GM06990 (cell line): ENCODE measurements at places on chromosomes 1 and 21.

DNA sequence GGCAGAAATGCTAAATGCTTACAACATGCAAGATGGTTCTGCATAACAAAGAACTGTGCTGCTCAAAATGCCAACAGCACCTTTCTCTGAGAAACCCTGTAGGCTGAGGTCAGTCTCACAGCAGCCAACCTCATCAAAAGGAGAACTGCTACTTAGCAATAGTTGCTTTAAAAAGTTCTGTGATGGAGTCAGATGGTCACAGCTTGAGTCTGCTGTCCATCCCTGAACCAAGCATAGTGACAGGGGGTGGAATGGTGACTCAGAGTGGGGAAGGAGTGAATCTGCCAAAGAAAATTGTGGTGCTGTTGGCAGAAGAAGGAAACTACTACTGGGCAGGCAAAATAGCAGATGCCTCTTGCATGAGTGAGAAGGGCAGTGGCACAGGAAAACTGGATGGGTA, 106.0 kb upstream of the FAM78B start:
- DNase-seq, result no peak

GRCh38 chr1:228463009-228463558, 24.1 kb upstream of the RNF187 start:
- no peak for DNase-seq

- no peak for DNase-seq
Measured at GRCh38 chr21:32147041-32147440, 131.8 kb downstream of the MIS18A start.

DNA sequence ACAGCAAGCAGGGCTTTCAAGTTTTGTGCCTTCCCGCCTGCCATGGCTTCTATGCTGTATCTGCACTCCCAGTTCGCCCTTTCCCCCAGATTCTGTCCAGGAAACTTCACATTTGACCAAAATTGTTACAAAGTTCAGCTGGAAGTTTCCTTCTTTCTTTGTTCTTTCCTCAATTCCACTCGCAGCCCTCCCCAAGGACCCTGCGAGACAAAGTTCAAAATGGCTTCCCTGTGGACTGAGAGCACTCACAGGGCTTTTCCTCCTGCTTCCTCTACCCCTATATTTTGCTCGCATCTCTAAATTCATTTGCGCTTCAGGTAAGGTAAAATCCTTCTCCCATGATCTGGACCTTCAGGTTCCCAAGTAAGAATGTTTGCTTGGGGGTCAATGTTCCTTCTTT, 1348.4 kb upstream of the B3GALT2 start:
- DNase-seq, result no peak

DNA sequence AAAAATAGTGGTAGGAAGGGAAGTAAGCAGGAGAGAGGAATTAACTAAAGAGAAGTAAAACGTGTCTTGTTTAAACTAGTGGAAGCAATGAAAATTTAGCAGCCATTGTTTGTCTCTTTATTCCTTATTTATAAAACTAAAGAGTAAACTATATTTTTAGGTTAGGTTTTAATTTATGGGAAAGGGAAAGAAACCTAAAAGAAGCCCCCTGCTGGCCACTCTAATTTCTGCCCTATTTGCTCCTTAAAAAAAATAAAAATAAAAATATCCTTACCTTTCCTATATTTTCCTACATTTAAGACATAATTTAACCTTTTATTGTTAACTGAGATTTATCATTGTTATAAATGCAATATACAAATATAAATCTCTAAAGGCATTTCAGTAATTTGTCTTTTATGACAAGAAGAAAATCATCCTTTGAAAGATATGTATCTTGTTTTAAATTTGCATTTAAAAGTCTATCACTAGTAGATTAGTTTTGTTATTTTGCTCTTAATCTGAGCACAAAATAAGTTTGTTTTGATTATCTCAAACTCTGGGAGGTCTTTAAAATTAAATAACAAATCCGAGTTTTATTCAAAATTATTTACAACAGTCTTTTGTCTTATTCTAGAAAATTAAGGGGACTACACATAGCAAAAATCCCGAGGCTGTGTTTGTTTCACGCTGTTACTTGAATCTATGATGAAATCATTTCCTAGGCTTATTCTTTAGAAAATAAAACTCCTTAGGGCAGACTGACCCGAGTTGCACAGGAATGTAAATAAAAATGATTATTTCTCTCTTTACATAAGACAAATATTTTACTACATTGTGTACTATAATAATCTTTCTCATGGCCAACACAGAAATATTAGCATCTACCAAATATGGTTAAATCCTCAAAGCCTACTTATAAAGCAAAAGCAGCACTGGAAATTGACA, 201.7 kb downstream of the NRIP1 start:
- no peak for DNase-seq

DNA sequence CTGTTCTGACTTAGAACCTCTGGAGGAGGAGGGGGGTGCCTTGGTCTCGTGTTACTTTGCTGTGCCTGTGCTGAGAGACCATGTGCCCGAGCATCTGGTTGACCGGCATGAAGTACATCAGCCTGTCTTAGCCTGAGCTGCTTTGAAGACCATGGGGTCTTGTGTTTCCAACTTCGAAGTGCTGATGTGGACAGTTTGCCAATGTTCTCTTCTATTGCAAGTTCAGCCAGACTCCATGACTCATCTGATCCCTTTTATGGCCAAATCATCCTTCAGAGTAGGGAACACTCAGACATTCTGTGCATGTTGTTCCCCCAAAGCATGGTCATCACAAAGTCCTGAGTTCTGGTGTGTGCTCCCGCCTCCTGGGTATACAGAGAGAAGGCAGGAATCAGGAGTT, 6.0 kb upstream of the PLA2G2C start:
- DNase-seq, result no peak

DNA sequence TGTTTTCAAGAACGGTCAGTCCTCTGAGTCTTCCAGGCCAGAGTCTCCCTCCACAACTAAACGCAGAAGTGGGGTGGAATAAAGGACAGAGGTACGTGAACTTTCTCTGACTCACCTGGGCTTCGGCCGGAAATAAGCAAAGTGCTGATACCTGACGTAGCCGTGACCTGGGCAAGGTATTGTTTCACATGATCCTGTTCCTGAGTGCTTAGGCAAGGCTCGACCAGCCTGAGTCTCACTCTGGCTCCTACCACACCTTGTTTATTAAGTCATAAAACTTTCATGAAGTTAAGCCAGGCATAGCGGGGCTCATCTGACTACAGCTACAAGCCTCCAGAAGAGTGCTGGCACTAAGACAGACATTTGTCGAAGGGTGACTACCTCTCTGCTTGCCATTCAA, 327.5 kb downstream of the SETD4 start:
- no peak for DNase-seq

DNA sequence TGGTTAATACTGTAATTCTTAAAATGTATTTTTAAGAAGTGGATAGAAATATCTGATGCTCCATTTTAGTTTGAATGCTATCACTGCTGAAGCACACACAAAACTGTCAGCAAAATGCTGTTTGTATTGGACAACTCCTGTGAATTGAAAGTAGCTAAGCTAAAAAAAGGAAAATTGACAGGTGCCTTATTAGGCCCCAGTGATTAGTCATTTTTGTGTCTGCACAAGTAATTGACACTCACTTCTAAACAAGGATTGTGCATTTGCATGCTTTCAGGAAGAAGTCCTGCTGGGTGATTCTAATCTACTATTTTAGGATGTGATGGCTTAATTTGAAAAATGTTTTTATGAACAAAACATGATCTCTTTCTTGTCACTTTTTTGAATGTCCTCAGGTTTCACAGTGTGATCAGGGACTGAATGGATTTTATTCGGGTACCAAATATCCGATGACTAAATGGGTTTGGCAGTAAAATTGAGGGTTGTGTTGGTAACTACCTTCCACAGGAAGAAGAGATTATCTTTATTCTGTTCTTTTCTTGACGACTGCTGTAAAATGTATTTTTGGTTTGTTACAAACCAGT, 13.0 kb upstream of the MAP3K7CL start:
- peak; percentile 70 for DNase-seq

DNA sequence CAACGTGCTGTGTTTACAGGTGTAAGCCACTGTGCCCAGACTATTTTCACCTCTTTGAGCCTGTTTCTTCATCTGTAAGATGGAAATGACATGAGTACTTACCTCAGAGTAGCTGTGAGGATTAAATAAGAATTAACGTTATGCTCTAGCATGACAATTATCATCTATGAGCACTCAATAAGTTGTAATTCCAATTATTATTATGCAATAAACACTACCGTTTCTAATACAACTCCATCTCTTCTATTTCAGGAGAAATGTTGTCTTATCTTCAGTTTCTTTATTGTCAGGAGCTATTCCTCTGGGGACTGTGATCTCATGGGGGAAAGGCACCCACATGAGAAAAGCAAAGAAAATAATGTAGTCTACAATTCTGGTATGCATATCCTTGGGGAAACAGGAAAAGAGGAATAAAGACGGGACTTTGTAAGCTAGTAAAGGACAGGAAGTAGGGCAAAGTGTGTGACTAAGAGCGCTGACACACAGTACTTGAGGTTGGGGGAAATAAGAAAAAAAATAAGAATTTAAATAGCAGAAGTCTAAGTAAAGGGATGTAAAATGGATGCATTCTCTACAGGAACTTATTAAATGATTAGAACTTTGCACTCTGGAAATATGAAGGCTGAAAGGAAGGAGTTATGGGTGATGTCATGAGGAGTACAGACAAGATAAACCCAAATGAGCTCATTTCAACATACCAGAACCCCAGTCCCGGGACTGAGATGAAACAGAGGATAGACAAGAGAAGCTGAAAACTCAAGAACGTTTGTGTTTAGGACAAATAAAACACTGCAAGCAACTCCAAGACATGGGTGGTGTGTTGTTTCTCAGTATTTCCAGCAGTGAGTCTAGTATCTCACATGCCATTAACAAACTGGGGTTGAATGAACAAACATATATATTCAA, 9.8 kb downstream of the PHC2 start:
- DNase-seq, result no peak

DNA sequence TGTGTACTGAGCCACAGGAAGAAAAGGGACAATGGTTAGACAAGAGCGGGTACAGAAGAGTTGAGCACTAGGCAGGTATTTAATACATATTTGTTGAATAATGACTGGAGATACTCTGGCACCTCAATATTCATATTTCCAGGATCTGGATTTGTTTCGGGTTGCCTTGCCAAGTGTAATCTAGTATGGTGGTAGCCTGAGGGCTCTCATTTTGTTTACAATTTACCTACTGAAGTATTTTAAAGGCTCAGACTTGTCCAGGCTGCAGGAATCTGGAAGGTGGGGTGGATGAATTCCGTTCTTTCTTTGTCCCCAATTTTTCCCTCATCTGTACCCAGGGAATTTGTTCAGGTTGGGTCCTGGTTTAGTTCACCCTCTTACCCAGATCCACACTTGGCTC, 95.0 kb downstream of the CACHD1 start:
- no peak for DNase-seq

GRCh38 chr1:108692724-108693655, 880 bp downstream of the PRPF38B start:
- peak; percentile 63 for DNase-seq

- DNase-seq, result no peak
Measured at GRCh38 chr1:175845338-175845737, 101.9 kb upstream of the TNR start.

- DNase-seq, result no peak
Measured at GRCh38 chr1:87213135-87213515, 115.6 kb upstream of the LMO4 start.

GRCh38 chr1:109516872-109517271, 7.3 kb upstream of the AMIGO1 start:
- DNase-seq, result no peak

DNA sequence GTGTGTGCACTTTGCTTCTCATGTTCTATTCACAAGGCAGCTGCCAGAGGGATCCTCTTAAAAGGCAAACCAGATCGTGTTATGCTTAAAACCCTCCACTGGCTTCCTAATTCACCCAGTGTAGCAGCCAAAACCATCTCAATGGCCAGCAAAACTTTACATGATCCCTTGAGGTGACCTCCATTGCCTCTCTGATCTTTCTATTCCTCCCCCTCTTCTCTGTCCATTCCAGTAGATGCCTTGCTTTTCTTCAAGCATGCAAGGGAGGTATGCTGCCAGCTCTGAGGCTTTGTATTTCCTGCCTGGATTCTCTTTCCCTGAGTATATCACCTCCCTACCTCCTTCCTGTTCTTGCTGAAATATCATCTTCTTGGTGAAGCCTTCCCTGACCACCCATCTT, 93.2 kb upstream of the KCNK2 start:
- no peak for DNase-seq

DNA sequence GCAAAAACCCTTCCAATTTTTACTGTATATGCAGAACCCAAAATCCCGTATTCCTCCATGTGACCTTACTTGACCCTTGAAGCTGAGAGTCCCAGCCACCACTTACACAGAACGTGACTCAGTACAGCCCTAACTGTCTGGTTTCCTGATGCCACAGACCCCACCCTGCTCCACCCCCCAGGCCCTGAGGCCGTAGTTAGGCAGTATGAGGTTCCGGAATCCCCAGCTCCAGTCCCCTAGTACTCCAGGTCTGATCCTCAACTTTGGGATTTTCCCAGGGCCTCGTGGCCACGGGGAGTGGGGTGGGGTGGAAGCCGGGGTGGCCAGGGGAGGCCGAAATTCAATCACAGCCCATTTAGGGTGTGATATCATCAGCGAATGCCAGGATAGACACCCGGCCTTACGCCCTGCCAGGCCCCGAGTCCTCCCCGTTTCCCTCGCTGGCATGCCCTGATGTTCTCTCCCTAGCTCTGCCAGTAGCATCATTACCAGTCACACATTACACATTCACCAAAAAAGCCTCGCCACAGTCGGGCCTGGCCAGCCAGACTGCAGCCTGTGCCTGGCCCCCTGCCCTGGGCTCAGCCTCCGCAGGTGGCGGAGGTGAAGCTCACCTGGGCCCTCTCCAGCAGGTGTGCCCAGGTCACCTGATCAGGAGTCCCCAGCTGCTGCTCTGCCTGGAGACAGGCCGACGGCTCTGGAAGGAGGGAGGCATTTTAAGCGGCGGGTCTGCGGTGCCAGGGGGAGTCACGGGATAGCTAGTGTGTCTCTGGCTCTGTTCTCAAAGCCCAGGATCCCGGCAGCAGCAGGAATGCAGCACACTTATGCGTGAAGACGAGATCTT, 70.8 kb downstream of the SCCPDH start:
- no peak for DNase-seq

GRCh38 chr21:44927587-44928461, 7.1 kb upstream of the ITGB2 start:
- DNase-seq, result peak; percentile 85

GRCh38 chr1:43982808-43983207, 3.8 kb downstream of the B4GALT2 start:
- no peak for DNase-seq
